Dorsolateral prefrontal cortex (tissue), 122 donors: ENCODE measurements at places on chromosomes 11 and 22.

- no peak for DNase-seq
Measured at GRCh38 chr22:44307509-44308169, 5.1 kb downstream of the SHISAL1 start.

DNA sequence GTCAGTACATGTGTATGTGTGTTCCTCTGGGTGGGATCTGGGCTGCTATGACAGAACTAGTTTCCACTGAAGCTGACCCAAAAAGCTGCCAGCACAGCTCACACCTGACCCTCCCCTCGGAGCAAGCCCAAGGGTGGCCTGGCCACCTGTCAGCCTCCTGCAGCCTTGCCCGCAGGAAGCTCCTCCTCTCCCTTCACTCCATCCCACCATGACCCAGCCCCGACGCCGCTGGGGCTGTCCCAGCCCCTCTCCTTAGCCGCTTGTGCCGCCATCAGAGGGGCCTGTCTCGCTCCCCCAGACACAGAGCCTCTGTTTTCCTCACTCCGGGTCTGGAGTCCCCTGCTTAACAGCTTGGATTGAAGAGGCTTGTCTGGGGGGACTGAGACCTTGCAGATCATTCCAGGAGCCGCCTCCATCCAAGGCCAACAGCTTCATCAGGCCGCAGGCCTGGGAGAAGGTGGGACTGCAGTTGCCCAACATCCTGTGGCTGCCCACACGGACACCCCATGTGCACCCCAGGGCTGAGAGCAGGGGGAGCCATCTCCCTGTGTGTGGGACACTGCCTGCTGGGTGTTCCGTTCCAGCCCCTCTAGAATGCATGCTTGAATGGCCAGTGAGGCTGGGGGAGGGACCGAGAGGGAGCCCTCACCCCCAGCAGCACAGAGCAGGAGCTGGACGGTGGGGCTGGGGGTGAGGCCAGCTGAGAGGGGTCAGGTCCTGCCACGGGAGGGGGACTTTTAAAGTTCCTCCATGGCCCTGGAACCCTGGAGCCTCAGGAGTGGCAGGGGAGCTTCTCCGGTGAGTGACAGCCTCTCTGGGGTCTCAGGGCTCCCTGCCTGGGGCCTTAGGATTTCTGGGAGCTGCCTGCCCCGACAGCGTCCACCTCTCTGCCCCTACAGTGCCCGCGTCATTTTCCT lies 696 bp downstream of the MRGPRF start:
- DNase-seq = no peak

GRCh38 chr11:44808053-44808753 lies 81.4 kb downstream of the TSPAN18 start:
- no peak for DNase-seq

- DNase-seq = no peak
Measured at GRCh38 chr22:42670921-42671709, 21.9 kb upstream of the CYB5R3 start.

DNA sequence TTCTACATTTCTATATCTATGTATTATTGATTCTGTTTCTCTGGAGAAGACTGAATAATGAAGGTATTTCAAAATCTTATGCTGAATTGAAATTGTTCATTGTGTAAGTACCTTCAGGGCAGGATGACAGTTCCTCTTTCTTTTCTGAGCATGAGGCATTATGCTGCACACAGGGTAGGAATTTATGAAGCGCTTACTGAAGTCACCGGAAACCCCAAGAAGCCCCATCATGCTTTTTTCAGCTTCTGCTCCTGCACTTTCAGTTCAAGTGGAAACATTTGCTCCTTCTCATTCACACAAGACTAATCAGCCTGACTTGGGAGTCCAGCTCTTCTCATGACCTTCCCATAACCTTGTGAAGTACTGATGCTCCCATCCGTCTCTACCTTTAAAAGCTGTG lies 314.7 kb upstream of the SORL1-AS1 start:
- no peak for DNase-seq

DNA sequence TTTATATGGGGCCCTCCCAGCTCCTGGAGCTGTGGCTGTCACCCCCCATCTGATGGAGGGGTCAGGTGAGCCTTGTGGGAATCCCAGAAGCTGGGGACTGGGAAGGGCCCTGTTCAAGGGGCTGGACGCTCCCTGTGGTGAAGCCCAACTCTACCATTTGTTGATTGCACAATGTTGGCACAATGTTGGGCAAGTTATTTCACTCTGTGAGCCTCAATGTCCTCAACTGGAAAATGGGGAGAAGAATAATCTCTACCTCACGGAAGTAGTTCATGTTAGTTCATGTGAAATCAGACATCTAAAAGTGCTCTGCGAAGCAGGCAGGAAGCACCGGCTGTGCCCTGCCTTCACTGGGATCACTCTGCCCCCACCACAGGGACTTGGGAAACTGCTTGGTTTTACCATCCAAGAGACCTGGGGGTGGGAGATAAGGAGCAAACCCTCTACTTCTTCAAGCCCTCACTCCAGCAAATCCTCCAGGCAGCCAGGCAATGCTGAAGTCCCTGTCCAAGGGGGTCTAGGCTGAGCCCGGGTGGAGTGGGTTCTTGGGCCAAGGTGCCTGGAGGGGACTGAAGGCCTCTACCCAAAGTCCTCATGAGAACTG lies 715 bp upstream of the PRR5 start:
- no peak for DNase-seq

- no peak for DNase-seq
Measured at GRCh38 chr11:133579165-133580031, 47.1 kb upstream of the OPCML start.

- DNase-seq = no peak
Measured at GRCh38 chr11:113481672-113482071, 6.5 kb upstream of the DRD2 start.
